ENCODE measurements at places on chromosomes 6 and 20. TPM values are rescaled to one million over a fixed set of nuclear protein-coding genes. Genes with fewer than 3 reads are reported as not detected.

DNA sequence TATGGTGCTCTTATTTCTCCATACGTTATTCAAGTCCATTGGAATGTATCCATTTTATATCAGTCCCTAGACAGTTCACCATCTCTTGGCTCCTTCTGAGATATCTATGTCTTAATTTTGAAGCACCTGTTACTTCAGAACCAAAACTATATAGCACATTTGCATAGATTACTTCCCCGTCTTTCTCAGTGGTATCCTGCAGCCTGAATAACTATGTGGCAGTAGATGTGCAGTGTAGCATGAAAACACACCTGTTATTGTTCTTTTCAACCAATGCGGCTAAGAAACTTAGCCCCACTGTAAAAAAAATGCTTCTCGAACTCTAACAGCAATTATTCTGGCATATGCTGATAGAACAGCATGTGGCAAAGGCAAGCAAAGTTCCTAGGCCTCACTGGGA, 1184.4 kb upstream of the ADGRB3 start:
- DNase-seq: no peak

GRCh38 chr6:99559057-99559456, 9.4 kb downstream of the CCNC start:
- DNase-seq: no peak

GRCh38 chr20:15708984-15709598, 864.2 kb downstream of the KIF16B start:
- peak; percentile 55 for DNase-seq

GRCh38 chr20:37280403-37280802, 9.1 kb upstream of the MANBAL start:
- DNase-seq: no peak

DNA sequence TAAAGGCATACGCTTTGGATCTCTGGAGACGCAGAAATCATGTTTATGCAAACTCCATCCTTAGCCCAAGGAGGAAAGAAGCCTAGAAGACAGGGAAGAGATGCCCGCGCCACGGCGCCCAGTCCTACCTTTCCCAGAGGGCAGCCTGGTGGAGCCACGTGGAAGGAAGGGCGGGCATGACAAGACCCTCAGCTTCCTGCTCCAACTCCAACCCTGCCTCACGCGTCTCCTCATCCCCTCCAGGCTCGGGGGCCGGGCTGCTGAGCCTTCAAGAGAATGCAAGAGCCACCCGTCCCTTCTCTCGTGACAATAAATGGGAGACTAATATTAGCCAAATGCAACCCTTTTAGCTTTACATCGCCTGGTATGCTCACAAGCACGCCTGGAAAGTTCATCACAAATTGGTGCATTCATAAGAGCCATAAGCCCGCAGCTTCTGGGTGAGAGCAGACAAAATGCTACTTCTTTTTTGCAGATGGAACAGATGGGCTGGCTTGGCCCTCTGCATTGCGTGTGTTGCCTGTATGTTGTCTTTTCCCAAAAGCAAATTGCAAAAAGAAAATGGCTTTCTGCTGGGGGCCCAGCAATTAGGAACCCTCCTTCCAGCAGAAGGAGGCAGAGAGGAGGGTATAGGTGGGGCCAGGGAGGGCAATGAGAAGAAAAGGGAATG, 8.2 kb upstream of the NTSR1 start:
- DNase-seq: no peak

DNA sequence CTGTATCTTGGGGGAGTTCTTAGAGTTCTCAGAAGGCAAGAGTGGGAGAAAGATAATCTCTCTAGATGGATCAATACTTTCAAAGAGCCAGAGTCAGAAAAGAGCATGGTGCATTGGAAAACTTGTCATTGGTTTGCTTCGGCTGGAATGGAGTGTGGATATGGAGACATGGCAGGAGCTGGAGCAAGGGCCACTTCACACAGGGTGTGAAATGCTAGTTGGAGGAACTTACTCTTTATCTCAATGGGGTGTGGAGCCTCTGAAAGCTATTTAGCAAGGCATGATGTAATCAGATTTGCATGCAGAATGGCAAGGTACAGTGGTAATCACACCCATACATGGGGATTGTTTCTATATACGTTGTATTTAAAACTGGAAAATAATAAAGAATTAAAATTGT, 31.5 kb upstream of the PAQR8 start:
- DNase-seq: no peak

DNA sequence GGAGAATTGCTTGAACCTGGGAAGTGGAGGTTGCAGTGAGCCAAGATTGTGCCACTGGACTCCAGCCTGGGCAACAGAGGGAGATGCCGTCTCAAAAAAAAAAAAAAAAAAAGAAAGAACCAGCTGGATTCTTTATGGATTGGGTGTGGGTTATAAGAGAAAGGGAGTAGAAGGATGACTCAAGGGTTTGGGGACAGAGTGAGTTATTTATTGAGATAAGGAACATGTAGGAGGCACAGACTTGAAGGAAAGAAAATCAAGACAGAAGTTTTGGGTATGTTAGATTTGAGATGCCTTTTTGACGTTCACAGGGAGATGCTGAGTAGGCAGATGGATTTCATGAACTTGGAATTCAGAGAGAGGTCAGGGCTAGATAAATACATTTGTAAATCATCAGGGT, 47.6 kb downstream of the KIZ start:
- DNase-seq: no peak

GRCh38 chr20:60011512-60012507, 53.6 kb downstream of the CDH26 start:
- DNase-seq: no peak

DNA sequence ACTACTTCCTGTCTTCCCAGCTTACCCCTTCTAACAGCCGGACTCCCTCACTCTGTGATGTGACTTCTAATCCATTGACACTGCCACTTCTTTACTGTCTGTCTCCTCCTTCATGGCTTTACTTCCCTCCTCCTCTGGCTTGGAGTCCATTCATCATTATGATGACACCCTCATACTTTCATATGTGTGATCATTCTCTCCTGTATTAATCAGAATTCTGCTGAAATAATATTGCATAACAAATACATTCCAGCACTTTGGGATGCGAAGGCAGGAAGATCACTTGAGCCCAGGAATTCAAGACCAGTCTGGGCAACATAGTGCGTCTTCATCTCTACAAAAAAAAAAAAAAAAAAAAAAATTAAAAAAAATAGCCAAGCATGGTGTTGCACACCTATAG, 147.9 kb upstream of the BTBD3 start:
- no peak for DNase-seq

DNA sequence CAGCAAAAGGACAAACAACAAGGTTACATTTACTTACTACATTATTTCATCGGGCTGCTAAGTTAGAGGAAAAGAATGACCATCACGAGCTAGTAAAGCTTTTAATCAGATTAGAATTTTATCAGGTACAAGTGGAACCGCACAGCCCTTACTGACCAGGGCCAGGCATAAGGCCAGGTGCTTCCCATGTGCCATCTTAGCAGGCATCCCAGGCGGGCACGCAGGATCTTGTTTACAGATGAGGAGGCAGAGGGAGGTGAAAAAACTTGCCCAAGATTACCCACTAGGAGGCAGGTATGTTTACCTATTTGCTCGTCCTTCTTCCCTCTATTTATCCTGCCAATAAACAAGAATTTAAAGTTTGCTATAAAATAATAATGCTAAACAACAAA, 10.7 kb downstream of the EZR start:
- DNase-seq: no peak

- DNase-seq: no peak
Observed at GRCh38 chr6:118588626-118589025, 40.5 kb downstream of the PLN start.

DNA sequence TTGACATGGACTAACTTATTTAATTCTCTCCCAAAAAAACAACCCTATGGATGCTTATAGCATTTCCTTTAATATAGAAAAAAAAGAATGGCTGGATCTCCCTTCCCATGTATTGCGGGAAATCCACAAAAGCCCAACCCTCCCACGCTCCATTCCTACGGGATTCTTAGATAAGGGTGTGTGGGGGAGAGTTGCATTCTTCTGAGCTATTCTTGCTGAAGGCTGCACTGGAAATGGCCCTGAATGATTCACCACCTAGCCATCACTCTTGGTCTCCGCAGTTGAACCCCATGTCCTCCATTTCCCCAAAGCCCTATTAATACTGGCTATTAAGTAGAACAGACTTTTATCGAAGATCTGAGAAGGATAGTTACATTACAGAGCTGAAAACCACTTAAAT, 41.9 kb upstream of the ADGRF5 start:
- no peak for DNase-seq

NKAIN4 gene
- not detected for total RNA-seq

RAD21L1 gene
- total RNA-seq: not detected

NRSN1 gene
- not detected for total RNA-seq

RUNX2 gene
- total RNA-seq: 1.8 TPM

ASXL1 gene
- total RNA-seq: 169 TPM

UBD gene
- not detected for total RNA-seq

FERMT1 gene
- 0.56 TPM for total RNA-seq

GPR63 gene
- total RNA-seq: 0.11 TPM

Data from activated B cell treated with CpG ODN at 0.5 μM for 24 hours (primary cell).